SK-N-SH (cell line): ENCODE measurements at places on chromosomes 1 and 21.

GRCh38 chr1:109567877-109568672 is 19.7 kb downstream of the GNAI3 start:
- no peak overlapping the region for H3K27ac ChIP-seq
- H3K4me3 ChIP-seq: no peak overlapping the region
- H3K36me3 ChIP-seq: no peaks in the 10 kb centered on the region; the same call in 1 of the 2 replicates
- peaks cover 9% of the 10 kb centered on the region for H3K4me1 ChIP-seq

GRCh38 chr1:22805672-22806038 is 95.0 kb downstream of the EPHB2 start:
- H3K27ac ChIP-seq: no peak overlapping the region
- DNase-seq: no peak
- H3K4me1 ChIP-seq: peaks cover 23% of the 10 kb centered on the region
- H3K27me3 ChIP-seq: no peaks in the 10 kb centered on the region
- H3K36me3 ChIP-seq: peaks cover 3% of the 10 kb centered on the region

GRCh38 chr1:4020449-4020848 is 120.4 kb upstream of the C1orf174 start:
- H3K36me3 ChIP-seq: no peaks in the 10 kb centered on the region
- no peaks in the 10 kb centered on the region for H3K27me3 ChIP-seq
- no peak for DNase-seq
- no peak overlapping the region for H3K4me3 ChIP-seq
- H3K27ac ChIP-seq: no peak overlapping the region

- no peaks in the 10 kb centered on the region for H3K36me3 ChIP-seq
- no peak overlapping the region for H3K4me3 ChIP-seq
- no peaks in the 10 kb centered on the region for H3K4me1 ChIP-seq
- no peak overlapping the region for H3K27ac ChIP-seq
- H3K27me3 ChIP-seq: no peaks in the 10 kb centered on the region
Measured at GRCh38 chr1:6998267-6998666, 213.0 kb downstream of the CAMTA1 start.

DNA sequence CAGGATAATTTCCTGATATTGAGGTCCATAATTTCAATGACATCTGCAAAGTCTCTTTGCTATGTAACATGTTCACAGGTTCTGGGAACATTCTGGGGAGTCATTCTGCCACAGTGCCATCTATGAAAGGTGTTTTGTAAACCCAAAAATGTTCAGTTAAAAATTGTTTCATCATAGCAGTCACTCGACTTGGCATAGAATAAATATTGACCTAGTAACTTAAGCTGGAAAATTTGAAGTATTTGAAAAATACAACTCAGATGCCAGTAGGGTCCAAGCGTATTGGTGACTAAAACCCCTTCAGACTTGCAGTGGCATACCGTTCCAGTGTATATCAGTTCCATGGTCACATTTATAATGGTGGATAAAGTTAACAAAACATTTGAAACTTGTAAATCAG is 6.8 kb downstream of the DESI2 start:
- no peak for DNase-seq
- no peak overlapping the region for H3K27ac ChIP-seq
- peaks cover 19% of the 10 kb centered on the region for H3K36me3 ChIP-seq
- peaks cover 16% of the 10 kb centered on the region; the same call in 1 of the 2 replicates for H3K4me1 ChIP-seq

DNA sequence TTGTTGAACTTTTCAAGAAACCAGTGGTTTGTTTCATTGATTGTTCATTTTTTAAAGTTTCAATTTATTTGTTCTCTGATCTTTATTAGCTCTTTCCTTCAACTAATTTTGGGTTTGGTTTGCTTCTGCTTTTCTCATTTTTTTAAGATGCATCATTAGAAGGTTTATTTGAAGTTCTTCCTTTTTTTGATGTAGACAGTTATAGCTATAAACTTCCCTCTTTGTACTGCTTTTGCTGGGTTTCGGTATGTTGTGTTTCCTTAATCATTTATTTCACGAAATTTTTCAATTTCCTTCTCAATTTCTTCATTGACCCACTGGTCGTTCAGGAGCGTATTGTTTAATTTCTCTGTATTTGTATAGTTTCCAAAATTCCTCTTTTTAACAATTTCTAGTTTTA is 133.3 kb upstream of the GPR52 start:
- no peak overlapping the region for H3K4me3 ChIP-seq
- H3K36me3 ChIP-seq: no peaks in the 10 kb centered on the region; the same call in 1 of the 2 replicates
- DNase-seq: no peak
- no peak overlapping the region for H3K27ac ChIP-seq

- H3K4me3 ChIP-seq: no peak overlapping the region
- no peak for DNase-seq
- no peaks in the 10 kb centered on the region for H3K36me3 ChIP-seq
- H3K27me3 ChIP-seq: no peaks in the 10 kb centered on the region
Measured at GRCh38 chr1:207565546-207566468, 69.8 kb downstream of the CR1 start.

DNA sequence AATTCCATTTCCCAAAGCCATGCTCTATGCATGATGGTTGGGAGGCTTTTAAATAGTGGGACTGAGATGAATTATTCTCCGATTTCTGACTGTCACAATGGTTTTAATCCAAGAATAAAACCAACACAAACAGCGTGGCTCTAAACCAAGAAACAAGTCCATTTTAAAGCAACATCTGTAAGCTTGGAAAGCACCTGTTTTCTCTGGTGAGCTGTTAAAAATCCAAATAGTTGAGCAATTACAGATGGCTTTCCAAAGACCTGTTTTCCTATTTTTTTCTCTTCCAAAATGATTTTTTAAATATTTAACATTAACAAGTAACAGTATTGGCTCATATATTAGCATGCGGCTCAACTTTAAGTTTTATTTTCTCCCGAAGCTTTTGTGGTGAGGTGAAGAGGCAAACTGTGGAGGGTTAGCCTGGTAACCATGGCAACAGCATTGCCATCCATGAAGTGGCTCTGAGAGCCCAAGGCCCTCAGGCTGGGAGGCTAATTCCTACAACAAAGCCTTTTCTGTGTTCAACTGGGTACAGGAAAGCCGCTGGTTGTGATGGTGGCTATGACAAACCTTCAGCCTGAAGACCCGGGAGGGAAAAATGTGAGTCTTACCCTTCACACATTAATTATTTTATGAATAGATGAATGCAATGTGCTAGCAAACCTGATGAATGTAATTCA is 56.7 kb upstream of the B3GALT5 start:
- no peaks in the 10 kb centered on the region for H3K27me3 ChIP-seq
- DNase-seq: peak; percentile 53
- H3K4me1 ChIP-seq: no peaks in the 10 kb centered on the region
- H3K27ac ChIP-seq: no peak overlapping the region
- no peaks in the 10 kb centered on the region for H3K36me3 ChIP-seq
- no peak overlapping the region for H3K4me3 ChIP-seq

GRCh38 chr1:222769181-222769580 is 32.2 kb downstream of the FAM177B start:
- H3K4me3 ChIP-seq: no peak overlapping the region
- H3K36me3 ChIP-seq: no peaks in the 10 kb centered on the region
- no peak overlapping the region for H3K27ac ChIP-seq

- H3K27ac ChIP-seq: no peak overlapping the region; the same call in 1 of the 2 replicates
- H3K4me1 ChIP-seq: peaks cover 87% of the 10 kb centered on the region
- H3K36me3 ChIP-seq: no peaks in the 10 kb centered on the region
- H3K27me3 ChIP-seq: no peaks in the 10 kb centered on the region
- DNase-seq: no peak
Measured at GRCh38 chr1:54294887-54295286, 94.9 kb downstream of the MRPL37 start.

DNA sequence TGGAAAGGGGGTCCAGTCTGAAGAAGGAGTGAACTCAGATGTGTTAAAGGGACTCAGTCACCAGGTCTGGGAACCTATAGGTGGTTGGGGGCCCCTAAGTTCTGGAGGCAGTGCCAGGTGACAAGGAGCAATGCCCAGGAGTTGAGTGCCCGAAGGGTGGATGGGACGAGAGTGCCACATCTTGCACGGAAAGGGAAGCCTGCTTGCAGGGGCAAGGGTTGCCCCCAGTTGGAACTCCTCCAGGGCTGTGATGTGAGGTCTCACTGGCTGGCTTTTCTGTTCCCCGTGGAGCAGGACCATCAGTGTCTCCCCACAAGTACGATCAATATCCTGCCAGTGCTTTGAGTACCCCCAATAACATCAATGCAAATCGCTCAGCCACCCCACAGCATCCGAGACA is 107.3 kb downstream of the TOMM20 start:
- H3K27ac ChIP-seq: no peak overlapping the region
- peaks cover 3% of the 10 kb centered on the region for H3K36me3 ChIP-seq
- H3K27me3 ChIP-seq: no peaks in the 10 kb centered on the region
- no peak overlapping the region for H3K4me3 ChIP-seq

DNA sequence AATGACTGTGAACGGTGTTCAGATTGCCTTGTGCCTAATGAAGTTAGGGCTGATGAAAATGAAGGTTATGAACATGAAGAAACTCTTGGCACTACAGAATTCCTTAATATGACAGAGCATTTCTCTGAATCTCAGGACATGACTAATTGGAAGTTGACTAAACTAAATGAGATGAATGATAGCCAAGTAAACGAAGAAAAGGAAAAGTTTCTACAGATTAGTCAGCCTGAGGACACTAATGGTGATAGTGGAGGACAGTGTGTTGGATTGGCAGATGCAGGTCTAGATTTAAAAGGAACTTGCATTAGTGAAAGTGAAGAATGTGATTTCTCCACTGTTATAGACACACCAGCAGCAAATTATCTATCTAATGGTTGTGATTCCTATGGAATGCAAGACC is 96.6 kb downstream of the ZFYVE9 start:
- H3K4me1 ChIP-seq: peaks cover 26% of the 10 kb centered on the region; the same call in 1 of the 2 replicates
- H3K27me3 ChIP-seq: no peaks in the 10 kb centered on the region
- DNase-seq: no peak
- no peak overlapping the region for H3K4me3 ChIP-seq
- peak overlapping the region; percentile 48 for H3K27ac ChIP-seq

- DNase-seq: no peak
- H3K27me3 ChIP-seq: no peaks in the 10 kb centered on the region
- H3K4me3 ChIP-seq: no peak overlapping the region
- peaks cover 19% of the 10 kb centered on the region for H3K36me3 ChIP-seq
Measured at GRCh38 chr1:92698932-92699331, 86.0 kb downstream of the EVI5 start.

DNA sequence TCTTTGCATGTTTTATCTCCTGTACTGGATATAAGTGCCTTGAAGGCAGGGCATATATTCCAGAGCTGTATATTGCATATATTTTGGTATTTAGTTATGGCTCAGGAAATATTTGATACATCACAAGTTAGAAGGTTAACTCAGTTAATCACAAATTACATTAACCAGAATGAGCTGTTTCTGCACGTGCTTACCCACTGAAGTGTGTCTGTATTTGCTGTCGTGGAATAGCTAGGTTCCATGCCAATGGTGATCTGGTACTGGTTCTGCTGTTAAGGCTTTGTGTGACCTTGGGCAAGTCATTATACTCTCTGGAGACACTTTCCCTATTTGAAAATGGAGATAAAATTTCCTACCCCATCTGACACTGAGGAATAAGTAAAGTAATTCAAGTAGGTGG is 50.7 kb downstream of the OSBPL9 start:
- H3K4me3 ChIP-seq: no peak overlapping the region
- DNase-seq: no peak
- H3K36me3 ChIP-seq: no peaks in the 10 kb centered on the region

DNA sequence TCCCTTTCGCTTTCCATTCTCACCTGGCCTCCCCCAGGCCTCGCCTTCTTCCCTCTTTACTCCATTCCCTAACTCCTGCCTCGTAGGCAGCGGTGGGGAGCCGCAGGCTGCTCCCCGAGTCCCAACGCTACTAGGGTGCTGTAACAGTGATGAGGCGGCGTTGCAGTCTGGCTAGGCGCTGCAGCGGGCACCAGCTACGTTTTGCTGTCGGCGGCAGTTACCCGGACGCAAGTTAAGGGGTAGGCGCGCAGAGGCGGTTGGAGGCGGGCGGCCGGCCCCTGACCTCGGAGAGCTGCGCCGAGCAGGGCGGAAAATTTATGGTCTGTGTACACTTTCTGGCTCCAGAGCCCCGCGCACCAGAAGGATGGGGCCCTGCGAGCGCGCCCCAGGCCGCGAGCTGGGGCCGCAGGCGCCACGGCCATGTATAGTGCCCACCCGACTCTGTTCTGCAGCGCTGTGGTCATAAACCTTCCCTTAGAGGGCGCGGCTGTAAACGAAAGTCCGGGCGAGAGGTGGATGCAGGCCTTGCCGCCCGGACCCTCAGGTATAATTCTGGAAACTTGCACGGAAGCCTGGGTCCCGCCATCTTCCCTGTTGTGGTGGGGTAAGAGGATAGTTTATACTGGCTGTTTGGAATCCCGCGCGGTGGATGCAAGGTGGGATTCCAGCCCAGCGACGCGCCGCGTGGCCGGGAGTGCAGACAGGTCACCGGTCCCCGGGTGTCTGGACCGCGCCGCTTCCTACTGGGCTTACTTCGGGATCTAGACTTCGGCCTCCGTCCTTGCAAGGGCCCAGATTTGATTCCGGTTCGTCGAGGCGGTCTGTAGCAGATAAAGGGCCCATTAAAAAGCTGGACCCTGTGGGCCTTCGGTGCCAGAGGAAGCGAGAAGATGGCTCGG is 15.0 kb downstream of the HLX start:
- H3K36me3 ChIP-seq: no peaks in the 10 kb centered on the region
- no peaks in the 10 kb centered on the region for H3K27me3 ChIP-seq
- H3K4me3 ChIP-seq: no peak overlapping the region
- H3K4me1 ChIP-seq: no peaks in the 10 kb centered on the region

DNA sequence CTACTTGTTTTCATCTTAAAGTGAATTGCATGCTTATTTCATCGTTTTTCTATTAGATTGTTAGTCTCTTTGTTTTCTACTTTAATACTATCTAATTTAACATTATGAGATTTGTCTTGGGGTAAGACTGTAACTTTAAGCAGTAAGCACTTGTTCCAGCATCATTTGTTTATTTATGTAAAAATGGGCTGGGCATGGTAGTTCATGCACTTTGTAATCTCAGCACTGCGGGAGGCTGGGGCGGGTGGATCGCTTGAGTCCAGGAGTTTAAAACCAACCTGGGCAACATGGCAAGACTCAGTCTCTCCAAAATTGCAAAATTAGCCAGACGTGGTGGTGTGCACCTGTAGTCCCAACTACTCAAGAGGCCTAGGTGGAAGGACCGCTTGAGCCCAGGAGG is 15.3 kb upstream of the PAXBP1 start:
- H3K4me3 ChIP-seq: no peak overlapping the region
- no peak overlapping the region for H3K27ac ChIP-seq
- no peaks in the 10 kb centered on the region for H3K36me3 ChIP-seq
- no peak for DNase-seq

DNA sequence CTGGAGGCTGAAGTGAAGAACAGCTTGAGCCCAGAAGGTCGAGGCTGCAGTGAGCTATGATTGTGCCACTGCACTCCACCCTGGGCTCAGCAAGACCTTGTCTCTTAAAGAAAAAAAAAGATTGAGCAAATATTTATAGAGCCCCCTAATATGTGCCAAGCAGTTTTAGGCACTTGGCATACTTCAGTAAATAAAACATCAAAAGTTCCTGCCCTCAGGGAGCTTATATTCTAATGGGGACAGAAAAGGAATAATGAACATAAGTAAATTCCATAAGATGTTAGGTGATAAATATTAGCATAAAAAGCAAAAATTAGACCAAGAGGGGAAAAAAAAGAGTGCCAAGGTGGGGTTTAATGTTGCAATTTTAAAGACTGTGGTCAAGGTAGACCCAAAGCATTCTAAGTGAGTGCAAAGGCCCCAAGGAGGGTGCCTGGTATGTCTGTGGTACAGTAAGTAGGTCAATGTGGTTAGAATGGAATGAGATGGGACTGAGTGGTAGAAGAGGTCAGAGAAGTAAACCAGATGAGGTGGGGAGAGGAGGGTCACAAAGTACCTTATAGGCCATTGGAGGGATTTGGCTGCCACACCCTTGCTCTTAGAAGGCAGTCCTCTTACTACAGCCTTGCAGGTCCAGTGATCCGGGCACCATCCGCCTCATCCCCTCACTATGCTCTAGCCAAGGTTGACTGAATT is 2.2 kb upstream of the TOE1 start:
- H3K27ac ChIP-seq: no peak overlapping the region
- peaks cover 18% of the 10 kb centered on the region for H3K36me3 ChIP-seq
- H3K4me1 ChIP-seq: no peaks in the 10 kb centered on the region
- H3K27me3 ChIP-seq: no peaks in the 10 kb centered on the region
- DNase-seq: no peak
- no peak overlapping the region for H3K4me3 ChIP-seq
